ENCODE measurements at places on chromosomes 4 and X.
A peak's percentile ranks its signal among the peaks of the same experiment; 100 is the strongest.

- peak; percentile 44 for DNase-seq
These were observed 26.0 kb downstream of the SMAD1 start for GRCh38 chr4:145507636-145508035.

GRCh38 chrX:69616457-69617203 lies 717 bp downstream of the EDA start:
- DNase-seq, result no peak

- DNase-seq, result no peak
These were observed 534.9 kb upstream of the FTHL17 start for GRCh38 chrX:31606771-31607170.

- peak; percentile 82 for DNase-seq
These were observed 87.5 kb upstream of the ZFP42 start for GRCh38 chr4:187908079-187908561.

All from EH (cell line).